ENCODE measurements at places on chromosomes 5 and 9.

DNA sequence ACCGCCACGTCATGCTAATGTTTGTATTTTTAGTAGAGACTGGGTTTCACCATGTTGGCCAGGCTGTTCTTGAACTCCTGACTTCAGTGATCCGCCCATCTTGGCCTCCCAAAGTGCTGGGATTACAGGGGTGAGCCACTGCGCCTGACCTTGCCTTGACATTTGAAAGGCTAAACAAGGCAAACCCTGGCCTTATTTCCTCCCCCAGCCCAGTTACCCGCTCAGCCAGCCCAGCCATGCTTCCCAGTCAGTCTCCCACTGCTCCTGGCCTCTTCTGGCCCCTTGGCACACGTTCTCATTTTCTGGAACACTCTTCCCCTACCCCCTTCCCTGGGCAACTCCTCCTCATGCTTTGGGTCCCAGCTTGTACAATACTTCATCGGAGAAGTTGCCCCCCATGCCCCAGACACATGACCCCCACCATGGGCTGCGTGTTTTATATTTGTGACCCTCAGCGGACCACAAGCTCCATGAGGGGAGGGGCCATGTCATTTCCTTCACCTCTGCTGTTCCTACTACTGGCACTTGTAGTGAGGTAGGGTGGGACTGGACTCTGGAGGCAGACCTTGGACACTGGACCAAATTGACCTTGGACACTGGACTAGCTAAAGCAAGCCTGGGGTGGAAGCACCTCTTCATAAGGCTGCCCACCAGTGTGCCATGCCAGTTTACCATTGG lies 94.4 kb upstream of the IER5L start:
- DNase-seq = no peak

- no peak for DNase-seq
Observed at GRCh38 chr5:167217097-167217743, 1074.2 kb upstream of the WWC1 start.

DNA sequence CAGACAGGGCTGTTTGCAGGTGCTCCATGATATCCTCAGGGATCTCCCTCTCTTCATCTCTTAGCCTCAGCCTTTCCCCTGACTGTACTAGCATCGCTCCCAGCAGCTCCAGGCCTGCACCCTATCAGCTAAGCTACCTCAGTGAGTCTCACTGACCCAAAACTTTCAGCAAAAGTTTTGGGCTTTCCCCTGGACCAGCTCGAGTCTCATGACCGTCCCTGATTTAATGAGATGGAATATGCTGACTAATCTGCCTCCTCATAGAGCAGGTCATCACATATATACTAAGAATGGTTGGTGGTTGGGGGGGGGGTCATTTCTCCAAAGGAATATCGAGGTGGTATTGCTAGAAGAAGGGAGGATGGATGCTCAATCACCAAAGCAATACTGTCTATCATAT lies 151.5 kb downstream of the NR3C1 start:
- DNase-seq = no peak

- DNase-seq = no peak
Observed at GRCh38 chr5:33162057-33162456, 278.7 kb upstream of the TARS1 start.

GRCh38 chr5:77843570-77844372 lies 67.6 kb upstream of the TBCA start:
- no peak for DNase-seq

- no peak for DNase-seq
Observed at GRCh38 chr5:96852759-96853158, 23.5 kb upstream of the ERAP2 start.

- no peak for DNase-seq
Observed at GRCh38 chr9:110081395-110081794, 126.6 kb downstream of the C9orf152 start.

DNA sequence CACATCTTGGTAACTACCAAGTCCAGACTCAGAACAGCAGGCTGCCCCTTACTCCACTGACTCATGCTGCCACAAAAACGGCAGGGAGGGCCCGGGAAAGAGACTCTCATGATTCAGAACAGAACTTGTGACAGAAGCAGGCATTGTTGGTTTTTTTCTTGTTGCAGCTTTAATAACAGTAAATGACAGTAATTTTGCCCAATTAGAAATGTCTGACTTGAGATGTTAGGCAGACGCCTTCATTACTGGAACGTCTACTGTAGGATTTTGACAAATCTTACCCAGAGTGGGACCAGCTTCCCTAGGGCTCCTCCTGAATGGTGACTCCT lies 77.9 kb downstream of the SEMA5A start:
- no peak for DNase-seq

DNA sequence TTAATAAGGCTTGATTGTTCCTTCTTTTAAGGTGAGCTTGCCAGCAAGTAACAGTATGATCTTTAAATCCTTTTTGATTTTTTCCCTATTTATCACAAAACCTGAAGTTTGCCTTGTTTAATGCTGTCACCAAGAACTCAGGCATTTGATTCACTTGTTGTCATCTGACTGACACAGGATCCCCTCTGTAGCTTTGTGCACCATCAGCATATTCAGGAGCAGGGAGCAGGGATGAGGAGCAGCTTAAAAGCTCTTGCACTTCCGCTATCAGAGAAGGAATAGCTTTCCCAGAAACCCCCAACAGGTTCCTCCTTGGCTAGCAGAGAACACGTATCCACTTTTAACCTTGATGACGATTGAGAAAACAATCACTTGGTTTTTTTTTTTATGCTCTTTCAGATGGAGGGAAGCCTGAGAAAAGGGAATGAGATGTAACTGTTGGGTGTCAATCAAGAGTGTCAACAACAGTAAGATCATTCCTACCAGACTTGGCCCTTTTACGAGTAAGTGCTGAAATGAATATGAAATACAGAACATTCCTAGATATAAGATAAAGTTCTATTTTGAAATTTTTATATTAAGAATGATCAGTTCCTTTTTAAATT lies 433.1 kb upstream of the CDH18 start:
- no peak for DNase-seq

DNA sequence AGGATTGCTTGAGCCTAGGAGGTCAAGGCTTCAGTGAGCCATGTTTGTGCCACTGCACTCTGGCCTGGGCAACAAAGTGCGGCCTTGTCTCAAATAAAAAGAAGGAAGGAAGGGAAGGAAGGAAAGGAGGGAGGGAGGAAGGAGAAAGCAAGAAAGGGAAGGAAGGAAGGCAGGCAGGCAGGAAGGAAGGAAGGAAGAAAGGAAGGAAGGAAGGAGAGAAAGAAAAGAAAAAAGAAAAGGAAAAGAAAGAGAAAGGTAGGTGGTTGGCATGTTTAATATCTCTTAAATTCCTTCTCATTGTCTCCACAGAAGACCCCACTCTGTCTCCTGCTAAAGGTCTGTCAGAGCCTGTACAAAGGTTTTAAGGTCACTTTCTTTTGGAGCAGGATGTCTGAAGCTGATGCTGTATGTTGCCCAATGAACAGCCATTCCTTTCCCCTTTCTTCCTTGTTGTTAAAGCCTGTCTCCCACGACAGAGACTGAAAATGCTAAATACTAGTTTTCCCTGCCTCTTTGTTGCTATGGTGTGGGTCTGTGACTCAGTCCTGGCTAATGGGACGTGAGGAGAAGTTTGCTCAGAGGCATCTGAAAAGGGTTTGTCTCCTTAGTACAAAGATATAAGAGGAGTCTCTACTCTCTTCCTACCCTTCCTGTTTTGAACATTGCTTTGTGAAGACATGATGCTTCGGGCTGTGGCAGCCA lies 213.3 kb downstream of the PCSK1 start:
- DNase-seq = no peak

DNA sequence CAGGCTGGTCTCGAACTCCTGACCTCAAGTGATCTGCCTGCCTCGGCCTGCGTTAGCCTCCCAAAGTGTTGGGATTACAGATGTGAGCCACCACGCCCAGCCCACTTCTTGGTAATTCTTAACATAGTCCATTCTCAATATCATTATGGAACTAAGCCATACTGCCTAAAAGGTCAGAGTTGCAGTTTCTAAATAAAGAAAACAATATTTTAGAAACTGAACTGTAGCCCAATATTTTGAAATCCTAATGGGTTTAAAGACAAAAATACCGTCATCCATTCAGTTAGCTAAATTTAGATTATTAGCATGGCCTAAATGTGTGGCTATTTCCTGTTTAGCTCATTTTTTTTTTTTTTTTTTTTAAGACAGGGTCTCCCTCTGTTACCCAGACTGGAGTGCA lies 99.5 kb downstream of the USP20 start:
- DNase-seq = no peak

GRCh38 chr9:128001779-128002298 lies 21.1 kb upstream of the EEIG1 start:
- DNase-seq = no peak

DNA sequence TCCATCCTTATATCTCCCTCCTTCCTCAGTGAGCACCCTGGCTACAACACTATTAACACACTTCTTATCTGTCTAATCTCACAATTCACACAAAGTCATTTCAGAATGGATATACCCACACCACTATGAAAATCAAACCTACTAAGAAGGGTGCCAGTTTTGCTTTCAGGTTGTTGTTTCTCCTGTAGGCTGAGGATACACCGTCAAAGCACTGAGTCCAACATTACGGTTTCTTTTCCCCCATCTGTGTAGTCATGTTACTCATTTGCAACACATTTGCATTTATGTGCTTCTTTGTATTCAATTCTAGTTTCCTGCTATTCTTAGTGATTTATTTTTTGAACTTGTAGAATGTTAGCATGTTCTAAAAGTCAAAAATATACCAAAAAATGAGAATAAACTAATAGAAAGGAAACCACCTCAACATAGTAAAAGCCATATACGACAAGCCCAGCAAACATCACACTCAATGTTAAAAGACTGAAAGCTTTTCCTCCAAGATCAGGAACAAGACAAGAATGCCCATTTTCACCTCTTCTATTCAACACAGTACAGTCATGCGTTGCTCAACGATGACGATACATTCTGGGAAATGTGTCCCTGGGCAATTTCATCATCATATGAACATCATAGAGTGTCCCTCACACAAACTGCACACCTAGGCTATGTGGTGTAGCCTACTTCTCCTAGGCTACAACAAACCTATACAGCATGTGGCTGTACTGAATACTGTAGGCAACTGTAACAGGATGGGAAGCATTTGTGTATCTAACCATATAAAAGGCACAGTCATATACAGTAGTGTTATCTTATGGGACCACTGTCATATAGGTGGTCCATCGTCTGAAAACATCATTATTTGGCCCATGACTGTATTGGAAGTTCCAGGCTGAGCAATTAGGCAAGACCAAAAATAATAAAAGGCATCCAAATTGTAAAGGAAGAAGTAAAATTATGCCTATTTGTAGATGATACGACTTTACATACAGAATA lies 6.3 kb downstream of the ROR2 start:
- no peak for DNase-seq

- no peak for DNase-seq
Observed at GRCh38 chr9:21830589-21830988, 28.2 kb downstream of the MTAP start.

DNA sequence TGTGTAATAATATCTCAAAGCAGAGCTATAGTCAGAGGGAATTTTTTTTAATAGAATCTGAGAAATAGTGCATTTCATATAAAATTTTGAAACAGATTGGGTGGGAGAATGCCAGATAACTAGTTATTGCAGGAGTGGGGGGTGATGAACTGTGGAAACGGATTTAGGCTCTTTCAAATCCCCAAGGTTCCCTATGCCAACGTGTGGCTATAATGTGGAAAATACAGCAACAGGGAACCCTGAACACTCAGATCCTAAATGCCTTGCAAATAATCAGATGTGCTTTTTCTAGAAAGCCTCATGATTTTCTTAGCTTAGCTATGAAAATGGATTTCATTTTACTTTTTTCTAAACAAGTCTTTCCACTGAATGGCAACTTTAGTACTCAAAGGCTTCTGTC lies 180.5 kb upstream of the DMAC1 start:
- no peak for DNase-seq

GRCh38 chr5:139474890-139475791 lies 4.3 kb downstream of the SMIM33 start:
- DNase-seq = no peak

- no peak for DNase-seq
Observed at GRCh38 chr9:20144197-20144596, 355.4 kb upstream of the SLC24A2 start.

GRCh38 chr5:68419637-68420452 lies 204.3 kb downstream of the PIK3R1 start:
- no peak for DNase-seq

DNA sequence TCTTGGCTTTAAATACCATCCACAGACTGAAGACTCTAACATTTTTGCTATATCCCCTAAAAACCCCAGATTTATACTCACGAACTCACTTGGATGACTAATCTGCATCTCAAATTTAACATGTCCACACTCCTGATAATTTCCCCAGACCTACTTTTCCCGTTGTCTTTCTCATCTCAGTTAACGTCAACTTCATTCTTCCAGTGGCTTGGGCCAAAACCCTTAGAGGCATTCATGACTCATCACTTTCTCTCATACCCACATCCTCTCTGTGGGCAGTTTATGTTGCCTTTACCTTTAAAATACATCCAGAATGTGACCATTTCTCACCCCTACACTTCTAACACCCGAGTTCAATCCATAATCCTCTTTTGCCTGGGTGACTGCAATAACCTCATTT lies 96.7 kb downstream of the EDIL3 start:
- no peak for DNase-seq

GRCh38 chr9:76032038-76032796 lies 141.7 kb downstream of the PCSK5 start:
- DNase-seq = no peak

GRCh38 chr9:137727716-137728115 lies 108.9 kb downstream of the EHMT1 start:
- DNase-seq = no peak

DNA sequence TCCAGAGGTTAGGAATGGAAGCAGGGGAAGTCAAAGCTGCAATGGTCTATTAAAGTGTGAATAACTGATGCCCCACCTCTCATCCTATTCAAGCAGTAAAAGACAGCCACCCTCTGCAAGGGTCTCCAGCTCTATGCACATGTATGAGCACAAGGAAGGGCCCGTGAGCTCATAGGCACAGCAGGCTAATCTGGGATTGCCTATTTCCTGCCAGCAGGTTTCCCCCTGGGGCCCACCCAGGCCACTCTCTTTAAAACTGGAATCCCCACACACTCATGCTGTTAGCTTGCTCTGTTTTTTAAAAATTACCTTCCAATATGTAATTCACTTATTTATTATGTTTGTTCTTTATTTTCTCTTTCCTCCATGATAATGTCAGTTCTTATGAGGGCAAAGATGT lies 48.7 kb upstream of the ZNF366 start:
- no peak for DNase-seq

GRCh38 chr9:38694676-38695075 lies 25.3 kb downstream of the FAM240B start:
- no peak for DNase-seq

GRCh38 chr5:2877522-2877921 lies 126.0 kb upstream of the IRX2 start:
- DNase-seq = no peak
